ENCODE measurements at places on chromosomes 16 and 17.

- no peak for DNase-seq
Observed at GRCh38 chr16:77117707-77118106, 73.3 kb upstream of the MON1B start.

GRCh38 chr16:70393662-70394061 lies 45.2 kb downstream of the ST3GAL2 start:
- DNase-seq: no peak

GRCh38 chr16:1026784-1027500 lies 45.4 kb downstream of the SOX8 start:
- no peak for DNase-seq

GRCh38 chr16:23124315-23124714 lies 24.9 kb downstream of the USP31 start:
- peak; percentile 54 for DNase-seq

- no peak for DNase-seq
Observed at GRCh38 chr17:74099442-74100340, 103.8 kb upstream of the RPL38 start.

DNA sequence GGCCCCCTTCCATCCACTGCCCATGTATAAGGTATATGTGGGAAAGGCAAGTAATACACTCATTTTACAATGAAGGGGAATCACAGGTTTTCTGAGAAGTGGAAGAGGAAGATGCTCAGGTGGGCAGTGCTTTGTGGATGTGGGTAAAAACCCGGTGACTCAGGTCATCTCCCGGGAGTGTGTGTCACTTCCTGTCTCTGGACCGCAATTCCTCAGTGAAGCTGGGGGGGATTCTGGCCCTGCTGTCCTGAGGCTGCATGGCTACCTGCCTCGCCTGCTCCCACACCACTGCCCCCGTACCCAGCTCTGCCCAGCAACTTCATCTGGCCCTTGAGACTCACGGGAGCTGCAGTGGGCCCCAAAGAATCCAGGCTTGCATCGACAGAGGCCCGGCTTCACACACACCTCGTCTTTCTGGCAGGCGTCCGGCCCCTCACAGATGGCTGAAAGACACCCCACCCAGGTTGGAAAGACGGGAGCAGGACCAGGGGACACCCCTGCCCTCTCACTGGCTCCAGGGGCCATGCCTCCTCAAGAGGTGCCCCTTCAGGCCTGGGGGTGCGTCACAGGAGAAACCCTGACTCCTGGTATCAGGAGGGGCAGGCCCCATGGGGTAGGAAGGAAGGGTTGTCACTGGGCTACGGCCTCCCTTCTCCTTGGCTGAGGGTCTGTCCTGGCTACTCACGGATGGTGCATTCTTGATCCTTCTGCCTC lies 882 bp downstream of the SCARF1 start:
- DNase-seq: peak; percentile 27

DNA sequence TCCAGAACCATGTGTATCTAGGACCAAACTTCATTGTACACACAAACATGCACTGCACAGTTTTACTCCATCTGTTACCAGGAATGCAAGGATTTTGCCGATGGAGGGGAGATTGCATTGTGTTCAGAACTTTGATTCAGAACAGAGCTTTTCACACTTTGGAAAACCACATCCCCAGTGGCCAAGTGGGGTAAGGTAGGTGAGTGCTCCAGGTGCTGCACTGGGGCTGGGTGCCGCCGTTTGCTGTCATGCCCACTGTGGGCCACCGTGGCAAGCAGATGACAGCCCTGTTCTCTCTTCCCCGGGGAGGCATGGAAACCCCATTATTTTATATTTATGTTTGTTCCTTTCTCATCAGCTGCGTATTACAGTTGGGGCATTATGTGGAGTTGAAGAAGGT lies 29.3 kb upstream of the JPH3 start:
- DNase-seq: no peak

DNA sequence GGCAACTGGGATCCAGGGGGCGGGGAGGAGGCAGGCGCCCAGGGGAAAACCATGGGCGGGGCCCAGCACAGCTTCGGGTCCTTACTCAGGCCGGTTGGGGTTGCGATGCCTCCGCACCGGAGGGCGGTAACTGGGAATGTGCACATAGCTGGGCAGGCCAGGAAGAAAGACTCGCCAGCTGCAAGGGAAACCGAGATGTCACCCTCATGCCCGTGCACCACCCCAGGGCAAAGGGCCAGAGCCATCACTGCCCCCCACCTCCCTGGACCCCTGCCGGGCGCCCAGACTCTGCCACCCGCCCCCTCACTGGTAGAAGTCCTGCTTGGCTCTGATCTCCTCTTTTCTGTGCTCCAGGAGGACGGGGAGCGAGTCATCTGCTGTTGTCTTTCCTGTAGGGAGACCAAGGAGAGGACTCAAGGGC lies 6.7 kb downstream of the ALOX12B start:
- no peak for DNase-seq

GRCh38 chr17:50396261-50397110 lies 837 bp downstream of the LRRC59 start:
- DNase-seq: peak; percentile 53

All from fibroblast of skin of scalp (primary cell).